ENCODE measurements at places on chromosomes 3 and 15.
A peak's percentile ranks its signal among the peaks of the same experiment; 100 is the strongest.

DNA sequence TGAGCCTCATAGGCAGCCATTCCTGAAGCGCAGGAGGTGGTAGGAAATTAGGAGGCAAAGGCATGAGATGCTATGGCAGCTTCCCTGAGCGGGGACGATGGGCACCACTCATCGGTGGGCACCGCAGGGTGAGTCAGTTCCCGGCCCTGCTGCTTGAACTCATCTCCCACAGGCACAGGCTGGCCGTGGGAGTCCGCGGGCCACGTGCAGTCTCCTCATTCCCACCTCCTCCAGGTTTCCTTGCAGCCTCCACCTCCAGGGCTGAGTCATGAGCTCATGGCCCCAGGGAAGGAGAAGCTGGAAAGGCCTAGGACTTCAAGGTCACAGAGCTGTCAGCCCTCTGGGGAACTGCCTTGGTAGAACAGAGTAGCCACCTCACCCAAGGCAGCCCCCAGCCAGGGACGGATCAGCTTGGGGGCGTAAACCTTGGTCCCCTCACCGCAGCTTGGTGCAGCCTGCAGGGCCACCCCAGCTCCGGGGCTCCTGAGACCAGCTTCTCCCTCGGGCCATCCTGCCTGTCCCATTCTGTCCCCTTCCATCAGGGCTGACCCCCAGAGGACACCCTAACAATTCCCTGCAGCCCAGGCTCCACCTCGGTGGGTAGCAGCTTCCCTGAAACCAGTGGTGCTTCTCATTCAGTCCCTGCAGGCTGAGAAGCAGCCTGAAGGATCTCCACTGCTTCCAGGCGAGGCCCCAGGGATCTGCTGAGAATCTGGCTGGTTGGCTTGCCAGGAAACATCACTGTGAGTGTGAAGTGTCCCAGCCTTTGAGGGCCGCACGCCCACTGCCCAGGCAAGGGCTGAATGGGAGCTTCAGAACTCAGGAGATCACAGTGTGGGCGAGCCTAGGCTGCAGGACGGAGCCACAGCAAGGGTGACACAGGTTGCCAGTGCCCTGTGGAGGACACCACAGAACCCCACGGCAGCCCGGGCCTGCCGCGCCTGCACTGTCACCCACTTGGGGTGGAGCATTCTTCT, 150.7 kb upstream of the MEF2A start:
- DNase-seq: peak; percentile 25

DNA sequence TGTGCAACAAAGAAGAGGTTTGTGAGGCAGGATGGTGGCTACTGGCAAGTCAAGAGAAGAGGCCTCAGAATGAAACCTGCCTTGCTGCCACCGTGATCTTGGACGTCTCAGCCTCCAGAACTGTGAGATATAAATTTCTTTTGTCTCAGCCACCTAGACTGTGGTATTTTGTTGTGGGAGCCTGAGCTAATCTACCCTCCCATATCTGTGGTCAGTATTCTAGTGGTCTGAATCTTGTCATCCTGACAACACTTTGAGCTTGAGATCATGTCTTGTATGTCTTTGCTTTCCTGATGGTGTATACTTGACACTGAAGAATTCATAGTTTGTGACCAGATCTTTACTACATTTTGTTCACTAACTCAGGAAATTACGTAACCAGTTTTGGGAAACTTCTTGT, 240.6 kb upstream of the GOLIM4 start:
- no peak for DNase-seq

DNA sequence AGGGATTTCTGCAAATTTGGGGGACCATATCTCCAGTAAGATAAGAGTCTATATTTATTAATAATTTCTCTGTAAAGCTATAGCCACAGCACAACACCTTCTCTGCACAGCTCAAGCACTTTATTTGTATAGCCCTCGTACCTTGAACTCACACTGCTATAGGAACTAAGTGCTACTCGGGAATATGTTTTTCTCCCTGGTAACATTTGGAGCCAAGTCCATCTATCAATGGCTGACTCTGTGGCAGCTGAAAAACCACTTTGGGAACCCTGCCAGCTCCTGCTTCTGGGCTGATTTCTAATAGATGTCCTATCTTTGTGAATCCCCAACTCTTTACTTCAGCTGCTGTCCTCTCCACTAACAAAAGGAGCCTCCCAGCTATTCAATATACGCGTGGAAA, 298.5 kb downstream of the GBE1 start:
- no peak for DNase-seq

GRCh38 chr3:48399387-48400172, 27.6 kb downstream of the FBXW12 start:
- DNase-seq: no peak

Measured in ELR (cell line).